Activated CD4-positive, alpha-beta T cell treated with anti-CD3 and anti-CD28 coated beads for 36 hours (primary cell): ENCODE measurements at places on chromosomes 2 and 18. TPM values are rescaled to one million over a fixed set of nuclear protein-coding genes. Genes with fewer than 3 reads are reported as not detected.

- DNase-seq, result no peak
- no peaks in the 10 kb centered on the region for H3K36me3 ChIP-seq
- peaks cover 5% of the 10 kb centered on the region for H3K4me1 ChIP-seq
- H3K4me3 ChIP-seq, result no peak overlapping the region
Measured at GRCh38 chr2:236449167-236449761, 120.4 kb upstream of the ACKR3 start.

- H3K27ac ChIP-seq, result no peak overlapping the region
- no peak for DNase-seq
- H3K27me3 ChIP-seq, result peaks cover 19% of the 10 kb centered on the region
- no peaks in the 10 kb centered on the region for H3K36me3 ChIP-seq
Measured at GRCh38 chr18:57976230-57976773, 67.7 kb upstream of the NEDD4L start.

RSAD2 gene
- 8.1 TPM for total RNA-seq

CCDC121 gene
- 0.44 TPM for total RNA-seq

DNA sequence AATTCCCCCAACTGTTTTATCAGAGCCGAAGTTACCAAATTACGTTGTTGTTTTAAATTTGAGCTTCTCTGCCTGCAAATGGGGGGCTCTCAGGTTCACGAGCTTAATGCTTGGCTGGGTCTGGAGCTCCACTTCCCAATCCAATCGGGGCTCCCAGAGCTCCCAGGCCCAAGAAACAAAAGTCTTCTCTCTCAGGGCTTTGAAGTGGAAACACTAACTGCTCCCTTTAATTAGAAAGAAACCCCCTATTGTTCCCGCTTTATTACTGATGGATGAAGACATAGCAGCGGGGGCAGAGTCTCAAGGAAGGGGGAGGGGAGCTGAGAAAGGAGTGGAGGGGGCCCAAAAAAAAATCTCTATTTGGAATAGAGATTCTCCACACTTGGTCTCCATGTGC lies 15.6 kb upstream of the PKDCC start:
- no peak overlapping the region for H3K27ac ChIP-seq
- DNase-seq, result no peak
- H3K4me1 ChIP-seq, result peaks cover 3% of the 10 kb centered on the region

- DNase-seq, result no peak
- H3K27me3 ChIP-seq, result no peaks in the 10 kb centered on the region
- H3K4me3 ChIP-seq, result no peak overlapping the region
- no peaks in the 10 kb centered on the region for H3K36me3 ChIP-seq
- H3K4me1 ChIP-seq, result peaks cover 51% of the 10 kb centered on the region
Measured at GRCh38 chr2:212956665-212957607, 194.5 kb downstream of the IKZF2 start.

C18orf54 gene
- 8.5 TPM for total RNA-seq

DNA sequence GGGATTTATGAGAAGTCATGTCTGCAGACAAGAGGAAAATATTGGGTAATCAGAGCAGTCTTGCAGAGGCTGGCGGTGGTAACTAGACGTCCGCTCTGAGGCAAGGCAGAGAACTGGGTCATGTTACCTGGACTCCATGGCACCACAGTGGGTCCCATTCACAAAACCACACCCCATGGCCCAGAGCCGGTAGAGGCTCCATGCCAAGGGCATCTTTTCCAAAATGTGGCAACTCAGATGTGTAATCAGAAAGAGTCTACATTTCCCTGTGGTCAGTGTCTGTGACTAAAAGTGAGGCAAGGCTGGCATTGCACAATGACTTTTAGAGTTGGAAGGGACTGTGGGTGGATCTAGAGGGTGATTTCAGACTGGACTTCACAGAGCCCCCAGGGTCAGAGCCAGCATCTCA lies 113.1 kb downstream of the MREG start:
- no peak overlapping the region for H3K4me3 ChIP-seq
- H3K4me1 ChIP-seq, result peaks cover 3% of the 10 kb centered on the region
- no peak for DNase-seq
- no peaks in the 10 kb centered on the region for H3K36me3 ChIP-seq

- no peak overlapping the region for H3K4me3 ChIP-seq
- H3K4me1 ChIP-seq, result peaks cover 8% of the 10 kb centered on the region
- peaks cover 14% of the 10 kb centered on the region for H3K27me3 ChIP-seq
- no peak for DNase-seq
- no peaks in the 10 kb centered on the region for H3K36me3 ChIP-seq
Measured at GRCh38 chr2:36338827-36339145, 16.8 kb upstream of the CRIM1 start.

CCDC68 gene
- not detected for total RNA-seq

- H3K4me1 ChIP-seq, result no peaks in the 10 kb centered on the region
- no peak for DNase-seq
- no peak overlapping the region for H3K4me3 ChIP-seq
- no peak overlapping the region for H3K27ac ChIP-seq
- no peaks in the 10 kb centered on the region for H3K36me3 ChIP-seq
Measured at GRCh38 chr2:129796225-129796624, 183.2 kb upstream of the RAB6C start.

LANCL1 gene
- 43.3 TPM for total RNA-seq

- H3K27me3 ChIP-seq, result no peaks in the 10 kb centered on the region
- peaks cover 32% of the 10 kb centered on the region for H3K36me3 ChIP-seq
- no peak overlapping the region for H3K4me3 ChIP-seq
- H3K4me1 ChIP-seq, result peaks cover 2% of the 10 kb centered on the region
- H3K27ac ChIP-seq, result no peak overlapping the region
- DNase-seq, result no peak
Measured at GRCh38 chr2:15447381-15447780, 113.8 kb downstream of the NBAS start.

SERPINB10 gene
- not detected for total RNA-seq

CAPN14 gene
- 0.51 TPM for total RNA-seq

ABCG8 gene
- total RNA-seq, result not detected

DNA sequence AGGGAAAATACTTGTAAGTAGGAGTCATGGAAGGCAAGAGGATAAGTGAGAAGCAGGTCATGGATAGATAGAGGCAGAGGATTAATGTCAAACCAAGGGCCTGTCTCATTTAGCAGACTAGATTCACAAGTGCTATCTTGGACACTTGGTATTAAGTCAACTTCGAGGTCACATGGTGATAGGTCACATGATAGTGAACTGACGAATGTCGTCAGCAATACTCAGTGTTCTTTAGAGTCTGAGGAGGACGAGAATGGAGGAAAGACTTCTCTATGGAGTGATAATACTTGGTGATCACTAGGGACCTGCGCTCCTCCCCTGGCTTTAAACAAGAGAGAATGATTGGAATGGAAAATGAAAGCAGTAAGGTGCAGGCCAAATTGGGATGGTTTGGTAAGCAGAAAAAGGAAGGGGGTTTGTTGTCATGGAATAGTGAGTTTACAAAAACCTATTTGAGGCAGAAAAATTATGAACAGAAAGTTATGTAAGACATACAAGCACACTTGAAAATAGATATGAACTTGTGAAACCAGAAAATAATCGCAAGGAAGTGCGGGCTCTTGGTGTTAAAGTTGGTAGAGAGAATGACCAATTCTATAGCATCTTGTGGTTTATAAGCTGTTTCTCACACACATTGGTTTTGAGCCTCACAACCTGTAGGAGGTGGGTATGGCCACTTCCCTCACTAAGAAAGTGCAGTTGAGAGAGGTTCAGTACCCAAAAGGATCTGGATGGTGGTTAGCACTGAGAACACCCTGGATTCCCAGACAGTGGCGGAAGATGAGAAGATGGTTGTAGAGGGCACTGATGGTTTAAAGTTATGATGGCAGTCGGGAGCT lies 141.5 kb downstream of the WDSUB1 start:
- peaks cover 15% of the 10 kb centered on the region for H3K4me1 ChIP-seq
- H3K27ac ChIP-seq, result no peak overlapping the region
- no peak for DNase-seq
- no peak overlapping the region for H3K4me3 ChIP-seq
- H3K36me3 ChIP-seq, result no peaks in the 10 kb centered on the region

GRCh38 chr2:232415736-232416520 lies 9.3 kb downstream of the ALPG start:
- H3K27ac ChIP-seq, result no peak overlapping the region
- no peak for DNase-seq

ALPP gene
- total RNA-seq, result not detected

DNA sequence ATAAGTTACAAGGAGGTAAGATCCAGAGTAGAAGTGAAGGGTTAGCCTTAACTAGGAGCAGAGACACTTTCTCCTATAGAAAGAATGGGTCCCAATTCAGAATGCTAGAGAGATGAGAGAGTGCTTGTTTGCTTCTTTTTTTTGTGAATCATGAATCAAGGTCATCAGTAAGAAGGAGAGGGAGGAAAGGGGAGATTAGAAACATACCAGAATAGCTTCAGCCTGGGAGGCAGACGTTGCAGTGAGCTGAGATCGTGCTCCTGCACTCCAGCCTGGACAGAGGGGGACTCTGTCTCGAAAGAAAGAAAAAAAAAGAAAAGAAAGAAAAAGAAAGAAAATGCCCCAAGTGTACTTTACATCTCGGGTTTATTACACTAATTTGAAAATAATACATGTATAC lies 55.8 kb upstream of the SLC35F5 start:
- no peaks in the 10 kb centered on the region for H3K4me1 ChIP-seq
- DNase-seq, result no peak
- no peak overlapping the region for H3K27ac ChIP-seq
- H3K4me3 ChIP-seq, result no peak overlapping the region
- peaks cover 5% of the 10 kb centered on the region for H3K36me3 ChIP-seq
- no peaks in the 10 kb centered on the region for H3K27me3 ChIP-seq

C2orf80 gene
- total RNA-seq, result not detected

DNA sequence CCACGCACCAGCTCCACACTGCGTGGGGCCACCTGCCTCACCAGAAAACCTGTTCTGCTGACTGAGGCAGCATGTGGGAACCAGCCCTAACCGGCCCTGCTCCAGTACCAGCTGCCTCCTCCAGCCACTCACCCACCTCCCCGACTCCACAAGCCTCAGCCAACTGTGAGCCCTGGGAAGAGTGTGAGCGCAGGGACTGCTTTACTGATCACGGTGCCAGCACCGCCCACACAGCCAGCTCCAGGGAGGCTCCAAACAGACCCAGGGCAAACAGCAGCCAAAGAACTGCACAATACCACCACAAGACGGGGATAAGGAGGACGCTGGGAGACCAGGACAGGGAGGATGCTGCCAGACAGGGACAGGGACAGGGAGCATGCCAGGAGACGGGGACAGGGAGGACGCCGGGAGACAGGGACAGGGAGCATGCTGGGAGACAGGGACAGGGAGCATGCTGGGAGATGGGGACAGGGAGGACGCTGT lies 28.4 kb downstream of the EIPR1 start:
- H3K4me1 ChIP-seq, result no peaks in the 10 kb centered on the region
- H3K4me3 ChIP-seq, result no peak overlapping the region
- no peaks in the 10 kb centered on the region for H3K27me3 ChIP-seq
- DNase-seq, result no peak
- H3K36me3 ChIP-seq, result peaks cover 58% of the 10 kb centered on the region
- no peak overlapping the region for H3K27ac ChIP-seq

DNA sequence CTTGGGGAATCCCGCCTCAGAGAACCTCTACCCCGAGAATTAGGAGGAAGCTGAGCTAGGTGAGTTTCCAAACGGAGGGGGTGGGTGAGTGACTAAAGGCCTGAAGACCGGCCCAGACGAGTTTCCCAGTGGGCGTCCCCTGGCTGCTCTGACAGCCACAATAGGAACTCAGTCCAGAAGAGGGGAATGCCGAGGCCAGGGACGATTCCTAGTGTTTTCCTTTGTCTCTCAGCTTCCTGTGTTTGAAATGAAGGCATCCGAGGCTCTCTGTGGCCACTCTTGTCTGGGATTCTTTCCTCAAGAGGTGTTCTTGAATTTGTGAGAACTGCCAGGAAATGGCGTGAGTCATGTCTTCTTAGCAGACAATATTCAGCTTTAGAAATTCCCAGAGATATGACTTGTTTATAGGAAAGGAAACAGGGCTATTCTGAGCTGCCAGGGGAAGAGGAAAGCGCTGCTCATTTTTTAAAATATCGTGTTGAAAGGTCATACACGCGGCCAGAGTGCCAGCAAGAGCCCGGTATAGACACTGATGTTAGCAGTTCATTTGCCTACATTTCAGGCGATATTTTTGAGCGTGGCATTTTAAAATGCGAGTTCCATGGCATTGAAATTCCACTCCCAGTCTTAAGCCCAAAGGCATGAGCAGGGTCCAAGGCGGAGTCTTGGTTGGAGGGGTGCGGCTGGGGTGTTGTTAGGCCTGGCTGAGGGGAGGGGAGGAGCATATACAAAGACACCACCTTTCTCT lies 169.1 kb upstream of the KLF7 start:
- peaks cover 78% of the 10 kb centered on the region for H3K4me1 ChIP-seq
- DNase-seq, result peak; percentile 69

GRCh38 chr2:25313711-25314513 lies 27.8 kb downstream of the DNMT3A start:
- peak; percentile 47 for DNase-seq
- H3K27ac ChIP-seq, result peak overlapping the region; percentile 95
- H3K36me3 ChIP-seq, result peaks cover 45% of the 10 kb centered on the region
- H3K4me3 ChIP-seq, result peak overlapping the region; percentile 83

GRCh38 chr18:52499016-52499415 lies 159.0 kb downstream of the DCC start:
- H3K4me3 ChIP-seq, result no peak overlapping the region
- no peak overlapping the region for H3K27ac ChIP-seq
- no peak for DNase-seq
- no peaks in the 10 kb centered on the region for H3K4me1 ChIP-seq

RPIA gene
- 65.4 TPM for total RNA-seq

DNA sequence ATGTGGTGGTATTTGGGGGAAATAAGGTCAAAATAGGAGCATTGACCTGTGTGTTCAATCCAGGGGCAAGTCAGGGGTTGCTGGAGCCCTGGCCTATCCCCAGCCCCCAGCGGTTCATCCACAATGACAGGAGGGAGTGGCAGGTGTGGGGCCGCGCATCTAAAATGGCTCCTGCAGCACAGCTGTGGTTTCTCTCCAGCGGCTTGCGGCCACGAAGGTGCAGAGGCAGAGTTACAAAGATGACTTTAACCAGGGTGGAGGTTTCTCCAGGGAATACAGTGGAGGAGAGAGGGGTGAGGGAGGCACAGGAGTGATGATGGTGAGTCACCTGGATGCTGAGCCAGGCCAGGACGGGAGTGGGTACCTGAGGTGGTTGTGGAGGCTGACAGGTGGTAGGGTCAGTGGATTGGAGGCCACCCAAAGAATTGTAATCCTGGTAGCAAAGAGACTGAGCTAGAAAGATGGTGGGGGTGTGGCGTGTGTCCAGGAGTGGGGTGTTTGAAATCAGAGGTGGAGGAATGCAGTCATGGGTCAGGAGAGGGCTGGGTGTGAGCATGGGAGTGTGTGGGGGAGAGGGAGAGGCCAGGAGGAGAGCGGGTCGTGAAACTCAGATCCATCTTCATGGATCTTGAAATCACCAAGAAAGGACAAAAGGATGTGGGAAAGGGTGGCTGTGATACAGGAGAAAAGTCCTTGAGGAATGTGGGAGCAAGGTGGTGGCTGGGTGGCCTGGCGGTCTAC lies 83.2 kb downstream of the CTIF start:
- DNase-seq, result no peak
- no peak overlapping the region for H3K27ac ChIP-seq
- no peaks in the 10 kb centered on the region for H3K27me3 ChIP-seq
- no peak overlapping the region for H3K4me3 ChIP-seq
- no peaks in the 10 kb centered on the region for H3K4me1 ChIP-seq

- no peak overlapping the region for H3K27ac ChIP-seq
- peaks cover 36% of the 10 kb centered on the region for H3K36me3 ChIP-seq
- no peaks in the 10 kb centered on the region for H3K27me3 ChIP-seq
Measured at GRCh38 chr2:7032371-7032770, 115.2 kb downstream of the RNF144A start.

- no peaks in the 10 kb centered on the region for H3K27me3 ChIP-seq
- H3K27ac ChIP-seq, result no peak overlapping the region
- H3K4me1 ChIP-seq, result no peaks in the 10 kb centered on the region
- peak; percentile 1 for DNase-seq
Measured at GRCh38 chr2:240461471-240462072, 26.1 kb downstream of the GPC1 start.

ATP5MC3 gene
- total RNA-seq, result 244 TPM

ADD2 gene
- total RNA-seq, result 26.9 TPM
